Stimulated activated naive CD4-positive, alpha-beta T cell treated with Interleukin-2 at 50 U/mL for 16 hours (primary cell): ENCODE measurements at places on chromosomes 16 and 17.

GRCh38 chr16:75627851-75628250 is 4.8 kb upstream of the ADAT1 start:
- no peak for DNase-seq

GRCh38 chr16:81401035-81401950 is 43.3 kb upstream of the CMIP start:
- no peak for DNase-seq

- no peak for DNase-seq
These were observed 18.0 kb downstream of the PLCD3 start for GRCh38 chr17:45114117-45114932.

GRCh38 chr17:40415390-40415789 is 2.3 kb downstream of the TOP2A start:
- DNase-seq: no peak

DNA sequence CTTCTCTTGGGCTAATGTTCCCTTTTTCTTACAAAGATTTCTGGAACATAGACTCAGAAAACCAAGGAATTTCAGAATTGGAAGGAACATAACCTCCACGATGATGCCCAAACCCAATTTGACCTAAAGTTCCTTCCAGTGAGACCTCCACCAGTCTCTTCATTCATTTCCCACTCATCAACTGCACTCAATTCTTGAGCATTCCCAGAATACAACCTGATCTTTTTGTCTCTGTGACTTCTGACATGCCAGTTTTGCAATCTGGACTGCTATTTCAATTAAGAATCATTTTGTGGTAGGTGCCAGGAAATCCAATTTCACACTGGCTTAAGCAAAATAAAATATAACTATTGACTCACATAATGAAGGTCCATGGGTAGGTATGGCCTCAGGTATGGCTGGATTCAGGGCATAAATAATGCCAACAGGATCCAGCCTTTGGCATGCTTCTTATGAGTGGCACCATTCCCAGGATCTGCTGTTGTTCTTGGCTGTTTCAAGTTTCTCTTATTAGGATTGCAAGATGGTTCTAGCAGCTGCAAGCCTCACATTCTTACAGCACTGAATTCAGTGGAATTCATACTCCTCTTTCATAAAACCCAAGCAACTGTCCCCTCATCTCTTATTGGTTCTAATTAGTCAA is 184.3 kb downstream of the HS3ST4 start:
- no peak for DNase-seq

GRCh38 chr17:80153004-80153403 is 6.1 kb upstream of the EIF4A3 start:
- no peak for DNase-seq

GRCh38 chr16:47617732-47618131 is 156.6 kb downstream of the PHKB start:
- DNase-seq: no peak

- no peak for DNase-seq
These were observed 61.1 kb upstream of the CPHXL start for GRCh38 chr16:75787440-75787839.

DNA sequence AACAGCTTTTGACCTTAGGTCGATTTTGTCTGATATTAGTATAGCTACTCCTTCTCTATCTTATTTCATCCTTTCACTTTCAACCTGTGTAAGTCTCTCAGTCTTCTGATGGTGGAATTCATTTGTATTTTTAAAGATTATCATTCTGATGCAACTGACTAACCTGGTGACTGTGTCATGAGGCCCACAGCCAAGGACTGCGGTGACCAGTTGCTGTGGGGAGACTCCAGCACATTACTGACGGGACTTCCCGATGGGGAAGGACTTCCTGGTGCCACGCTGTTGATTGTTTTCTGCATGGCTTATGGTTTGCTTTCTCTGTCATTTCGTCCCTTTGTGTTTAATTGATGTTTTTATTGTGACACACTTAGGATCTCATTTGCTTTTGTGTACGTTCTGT is 34.2 kb downstream of the RMI2 start:
- peak; percentile 64 for DNase-seq

DNA sequence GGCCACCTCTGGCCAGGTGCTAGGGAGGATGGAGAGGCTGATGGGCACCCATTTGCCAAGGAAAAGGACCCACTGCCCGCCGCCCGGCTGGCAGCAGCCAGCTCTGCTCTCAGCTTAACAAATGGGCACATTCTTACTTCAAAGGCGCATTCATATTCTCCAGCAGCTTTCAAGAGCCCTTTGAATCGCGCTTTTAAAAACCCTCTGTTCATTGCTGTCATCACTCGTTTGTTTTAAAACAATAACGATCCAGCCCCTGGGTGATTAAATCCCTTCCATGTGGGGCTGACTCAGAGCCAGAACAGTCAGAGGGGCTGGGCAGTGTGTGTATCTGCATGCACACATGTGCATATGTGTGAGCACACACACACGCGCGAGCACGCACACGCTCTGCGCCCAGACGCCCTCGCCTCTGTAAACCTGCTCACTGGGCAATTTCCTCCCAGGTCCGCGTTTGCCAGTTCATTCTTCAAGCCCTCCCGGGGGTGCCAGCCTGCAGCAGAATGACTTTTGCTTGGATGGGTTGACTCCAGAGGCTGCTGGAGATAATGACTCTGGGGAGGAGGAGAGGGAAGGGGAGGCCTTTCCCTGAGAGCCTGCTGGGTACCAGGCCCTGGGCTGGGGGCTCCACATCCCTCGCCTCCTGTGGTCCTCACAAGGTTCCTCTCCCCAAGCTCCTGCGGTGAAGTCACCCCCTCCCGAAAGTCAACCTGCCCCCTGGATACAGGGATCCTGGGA is 133.1 kb downstream of the SDK2 start:
- DNase-seq: no peak

GRCh38 chr17:74415608-74416396 is 16.1 kb upstream of the GPRC5C start:
- DNase-seq: no peak

GRCh38 chr17:31415004-31415454 is 23.6 kb downstream of the RAB11FIP4 start:
- DNase-seq: no peak

DNA sequence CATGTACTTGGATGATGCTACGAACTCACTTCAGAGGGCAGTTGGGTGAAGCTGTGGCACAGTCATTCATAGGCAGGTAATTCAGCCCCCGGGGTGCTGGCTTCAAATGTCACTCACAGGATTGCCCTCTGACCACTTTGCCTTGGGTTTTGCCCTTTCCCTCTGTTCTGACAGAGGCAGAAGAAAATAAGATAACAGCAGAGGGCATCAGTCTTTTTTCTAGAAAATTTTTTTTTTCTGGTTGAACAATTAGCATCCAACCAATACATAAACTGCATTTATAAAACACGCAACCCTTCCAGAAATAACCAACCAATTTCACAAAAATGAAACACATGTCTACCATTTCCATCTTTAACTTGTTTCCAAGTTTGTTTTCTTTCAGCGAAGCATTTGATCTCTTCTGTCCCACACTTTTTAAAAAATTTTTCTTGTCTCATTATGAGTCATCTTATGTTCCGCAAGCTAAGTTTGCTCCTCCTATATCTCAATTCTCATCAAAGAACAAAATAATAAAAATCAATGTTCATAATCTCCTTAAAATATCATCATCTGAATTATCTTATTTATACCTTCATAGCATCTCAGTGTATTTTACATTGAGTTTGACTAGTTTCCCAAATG is 15.6 kb downstream of the NACA2 start:
- no peak for DNase-seq
